ENCODE measurements at places on chromosomes 2 and 18.

GRCh38 chr2:96529376-96530143 is 7.0 kb upstream of the ARID5A start:
- DNase-seq, result no peak

- DNase-seq, result no peak
Observed at GRCh38 chr2:75565472-75566462, 5.0 kb upstream of the EVA1A start.

- DNase-seq, result no peak
Observed at GRCh38 chr2:194526121-194526520, 1130.9 kb upstream of the SLC39A10 start.

DNA sequence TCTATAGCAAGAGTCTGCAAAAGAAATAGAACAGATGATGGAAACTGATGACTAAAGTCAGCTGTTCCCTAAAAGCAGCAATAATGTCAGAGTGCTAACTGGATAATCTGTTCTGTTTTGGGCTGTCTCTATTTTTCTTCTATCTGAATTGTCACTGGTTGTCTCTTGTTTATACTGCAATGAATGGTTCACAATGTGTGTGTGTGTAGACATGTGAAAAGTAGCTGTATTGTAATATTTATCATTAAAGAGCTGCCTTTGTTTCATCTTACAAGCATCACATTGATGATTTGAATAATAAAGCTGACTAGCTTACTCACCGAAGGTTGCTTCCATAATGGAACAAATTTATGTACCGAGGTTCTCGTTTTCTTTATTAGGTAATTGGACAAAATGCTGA is 456.0 kb upstream of the ZEB2 start:
- no peak for DNase-seq

GRCh38 chr2:140601342-140601741 is 1529.5 kb downstream of the LRP1B start:
- DNase-seq, result no peak

Measured in GOT3 (cell line).